ENCODE measurements at places on chromosomes 7 and 10.

- no peak for DNase-seq
Measured at GRCh38 chr10:46240684-46241565, 45.9 kb upstream of the ANTXRL start.

DNA sequence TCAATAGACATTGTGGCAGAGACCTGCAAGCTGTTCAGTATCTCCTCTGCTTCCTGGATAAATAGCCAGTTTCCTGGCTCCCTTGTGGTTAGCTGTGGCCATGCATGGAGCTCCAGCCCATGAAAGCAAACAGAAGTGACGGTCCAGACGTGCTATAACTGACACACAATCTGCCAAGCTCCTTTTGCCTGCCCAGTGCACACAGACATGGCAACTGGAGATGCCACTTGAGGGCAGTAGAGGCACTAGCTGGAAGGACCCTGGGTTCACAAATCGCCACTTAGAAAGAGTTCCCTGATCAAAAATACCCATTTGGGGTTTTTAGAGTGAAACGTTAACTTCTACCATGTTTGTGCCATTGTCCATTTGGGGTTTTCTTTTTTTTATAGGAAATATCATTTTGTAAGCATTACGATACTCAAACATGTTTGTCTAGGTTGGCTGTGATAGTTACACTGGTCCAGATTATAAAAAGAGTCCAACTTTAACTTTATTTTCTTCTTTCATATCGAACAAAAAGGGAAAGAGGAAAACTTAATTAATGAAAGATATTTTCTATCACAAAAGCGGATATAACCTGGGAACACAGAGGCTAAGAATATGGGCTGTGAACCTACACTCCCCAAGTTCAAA, 31.3 kb downstream of the KIN start:
- DNase-seq = no peak

DNA sequence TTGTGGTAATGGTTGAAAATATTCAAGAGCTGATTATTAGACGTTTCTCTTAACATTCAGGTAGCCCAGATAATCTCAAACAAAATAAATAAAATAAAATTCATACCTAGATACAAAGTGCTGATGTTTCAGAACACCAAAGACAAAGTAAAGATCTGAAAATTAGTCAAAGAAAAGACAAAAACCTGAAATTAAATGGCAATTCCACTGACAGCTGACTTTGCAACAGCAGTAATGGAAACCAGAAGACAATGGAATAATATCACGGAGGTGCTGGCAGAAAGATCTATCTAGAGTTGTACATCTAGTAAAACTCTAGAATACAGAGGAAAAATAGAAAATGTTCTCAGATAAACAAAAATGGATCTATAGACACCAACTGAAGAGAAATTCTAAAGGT, 58.0 kb upstream of the IKZF1 start:
- no peak for DNase-seq

DNA sequence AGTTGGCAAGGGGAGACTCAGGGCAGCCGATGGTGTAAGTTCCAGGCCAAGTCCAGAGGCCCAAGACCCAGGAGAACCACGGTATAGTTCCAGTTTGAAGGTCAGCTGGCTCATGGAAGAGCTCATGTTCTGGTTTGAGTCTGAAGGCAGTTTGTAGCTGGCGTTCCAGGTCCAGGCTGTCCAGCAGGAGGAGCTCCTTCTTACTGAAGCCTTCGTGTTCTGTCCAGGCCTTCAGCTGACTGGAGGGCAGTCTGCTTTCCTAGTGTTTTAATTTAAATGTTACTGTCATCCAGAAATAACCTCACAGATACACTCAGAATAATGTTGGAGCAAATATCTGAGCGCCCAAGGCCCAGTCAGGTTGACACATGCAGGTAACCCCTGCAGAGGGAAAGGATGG, 4.2 kb downstream of the SUN1 start:
- DNase-seq = no peak

- DNase-seq = no peak
Measured at GRCh38 chr10:120782336-120782735, 68.8 kb upstream of the WDR11 start.

GRCh38 chr7:158345731-158346130, 241.9 kb downstream of the PTPRN2 start:
- no peak for DNase-seq

DNA sequence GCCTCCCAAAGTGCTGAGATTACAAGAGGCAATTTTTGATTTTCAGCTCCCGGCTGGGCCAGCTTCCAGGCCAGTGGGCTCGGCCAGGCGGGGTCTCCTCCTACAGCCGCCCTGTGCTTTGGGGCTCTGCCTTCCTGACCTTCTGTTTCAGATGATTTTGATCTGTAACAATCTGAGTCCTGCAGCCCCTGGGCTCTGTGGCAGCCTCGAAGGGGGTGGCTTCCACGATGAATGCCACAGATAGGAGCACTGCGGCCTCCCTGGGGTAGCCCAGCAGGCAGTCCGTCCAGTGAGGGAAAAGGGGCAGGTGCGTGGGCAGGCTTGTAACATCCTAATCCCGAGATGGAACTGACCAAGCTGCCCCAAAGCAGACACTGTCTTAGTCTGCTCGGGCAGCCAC, 177.5 kb downstream of the DNAJB6 start:
- no peak for DNase-seq

DNA sequence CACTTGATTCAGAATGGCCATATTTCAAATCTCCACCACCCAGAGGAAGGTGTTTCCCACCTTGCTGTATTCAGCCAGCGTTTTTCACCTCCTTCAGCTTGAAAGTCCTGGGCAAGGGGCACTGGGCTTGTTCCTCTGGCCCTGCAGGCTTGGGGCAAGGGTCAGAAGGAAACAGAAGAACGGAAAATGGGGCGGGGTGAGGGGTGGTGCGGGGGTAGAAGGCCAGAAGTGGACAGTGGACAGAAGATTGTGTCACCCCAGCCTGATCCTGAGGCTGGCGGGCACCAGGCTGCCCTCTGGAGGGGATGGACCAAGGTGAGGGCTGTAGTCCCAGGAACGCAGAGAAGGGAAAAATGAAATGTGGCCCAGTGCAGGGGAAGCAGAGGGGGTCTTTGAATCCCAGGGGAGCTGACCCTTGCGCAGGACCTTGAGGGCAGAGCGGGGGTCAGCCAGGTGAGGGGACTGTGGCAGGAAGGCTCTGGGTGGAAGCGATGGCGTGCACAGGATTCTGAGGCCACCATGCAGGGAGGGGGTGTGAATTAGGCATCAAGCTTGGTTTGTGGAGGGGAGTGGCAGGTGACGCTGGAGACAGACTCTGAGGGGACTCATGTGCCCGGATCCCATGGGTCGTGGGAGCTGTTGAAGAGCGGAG, 23.0 kb downstream of the TMEM120A start:
- DNase-seq = no peak

GRCh38 chr7:92762851-92763250, 73.5 kb downstream of the CDK6 start:
- DNase-seq = no peak

GRCh38 chr7:38138171-38138570, 39.9 kb upstream of the STARD3NL start:
- DNase-seq = no peak

- no peak for DNase-seq
Measured at GRCh38 chr7:45190406-45191165, 33.0 kb downstream of the RAMP3 start.

GRCh38 chr10:102611514-102612087, 32.7 kb upstream of the TRIM8 start:
- no peak for DNase-seq

GRCh38 chr7:79810916-79811315, 323.7 kb upstream of the GNAI1 start:
- no peak for DNase-seq

- DNase-seq = no peak
Measured at GRCh38 chr10:73136627-73137026, 26.4 kb downstream of the NUDT13 start.

DNA sequence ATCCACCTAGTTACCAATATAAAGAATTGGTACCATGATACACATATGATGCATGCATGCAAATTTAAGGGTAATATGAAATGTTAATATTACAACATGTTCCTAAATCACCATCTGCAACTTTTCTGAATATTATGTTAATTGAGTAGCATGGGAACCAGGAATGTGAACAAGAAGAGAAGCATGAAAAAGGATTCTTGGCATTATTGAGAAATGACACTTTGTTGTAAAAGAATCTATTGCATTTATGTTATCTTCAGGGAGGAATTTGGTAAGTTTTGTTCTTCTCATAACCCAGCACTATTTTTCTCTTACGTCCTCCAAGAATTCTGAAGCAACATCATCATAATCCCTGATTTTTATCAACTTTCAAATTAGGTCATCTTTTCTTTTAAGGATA, 159.9 kb upstream of the SLC25A13 start:
- DNase-seq = no peak

GRCh38 chr7:42959549-42959948, 27.4 kb downstream of the MRPL32 start:
- no peak for DNase-seq

Measured in DMS153 (cell line).